HCEC 1CT (cell line): ENCODE measurements at places on chromosomes 3 and 15.
A peak's percentile ranks its signal among the peaks of the same experiment; 100 is the strongest.

- DNase-seq, result no peak
These were observed 18.5 kb downstream of the GLDN start for GRCh38 chr15:51359981-51360380.

DNA sequence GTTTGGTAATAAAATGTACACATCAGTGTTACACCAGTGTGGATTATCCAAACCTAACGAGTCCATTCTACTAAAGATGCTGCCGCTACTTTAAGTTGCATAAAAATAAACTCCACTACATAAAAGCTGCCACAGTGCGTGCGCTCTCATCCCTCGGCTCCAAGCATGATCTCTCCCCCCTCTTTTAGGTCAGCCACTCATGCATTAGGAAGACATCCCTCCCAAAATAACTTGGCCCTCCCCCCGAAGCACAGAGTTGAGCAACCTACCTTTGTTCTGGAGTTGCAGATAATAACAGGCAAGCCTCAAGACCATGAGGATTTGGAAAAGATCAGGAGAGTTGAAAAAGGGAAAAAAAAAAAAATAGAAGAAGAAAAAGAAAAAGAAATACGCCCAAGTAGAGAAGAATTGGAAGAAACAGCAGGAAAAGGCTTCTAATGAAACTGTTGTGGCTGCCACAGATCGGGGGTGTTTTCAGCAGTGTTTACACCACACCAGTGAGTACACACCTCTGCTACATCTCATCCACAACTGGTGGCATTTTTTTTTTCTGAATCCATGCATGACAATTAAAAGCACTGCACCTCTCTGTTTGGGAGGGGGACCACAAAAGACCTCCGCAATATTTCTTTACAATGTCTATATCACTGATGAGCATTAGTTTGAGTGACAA is 339.2 kb downstream of the FOXP1 start:
- DNase-seq, result peak; percentile 67

- DNase-seq, result no peak
These were observed 90.7 kb downstream of the KLHL25 start for GRCh38 chr15:85704066-85704465.

DNA sequence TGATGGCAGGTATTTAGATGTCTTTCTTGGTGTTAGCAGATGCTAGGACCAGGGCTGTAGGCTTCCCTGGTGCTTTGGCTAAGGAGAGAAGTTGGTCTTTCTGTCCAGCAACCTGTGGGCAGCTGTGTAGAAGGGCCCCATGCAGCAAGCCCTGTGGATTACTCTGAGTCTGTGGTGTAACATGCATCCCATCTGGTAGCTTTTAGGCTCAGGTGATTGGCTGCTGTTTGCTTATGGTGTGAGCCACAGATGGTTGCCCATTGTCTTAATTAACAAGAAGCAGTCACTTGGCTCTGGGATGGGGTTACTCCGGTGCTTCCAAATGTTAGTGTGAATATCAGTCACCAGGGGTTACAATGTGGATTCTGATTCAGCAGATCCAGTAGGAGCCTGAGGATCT is 368.6 kb upstream of the C2CD4B start:
- no peak for DNase-seq

DNA sequence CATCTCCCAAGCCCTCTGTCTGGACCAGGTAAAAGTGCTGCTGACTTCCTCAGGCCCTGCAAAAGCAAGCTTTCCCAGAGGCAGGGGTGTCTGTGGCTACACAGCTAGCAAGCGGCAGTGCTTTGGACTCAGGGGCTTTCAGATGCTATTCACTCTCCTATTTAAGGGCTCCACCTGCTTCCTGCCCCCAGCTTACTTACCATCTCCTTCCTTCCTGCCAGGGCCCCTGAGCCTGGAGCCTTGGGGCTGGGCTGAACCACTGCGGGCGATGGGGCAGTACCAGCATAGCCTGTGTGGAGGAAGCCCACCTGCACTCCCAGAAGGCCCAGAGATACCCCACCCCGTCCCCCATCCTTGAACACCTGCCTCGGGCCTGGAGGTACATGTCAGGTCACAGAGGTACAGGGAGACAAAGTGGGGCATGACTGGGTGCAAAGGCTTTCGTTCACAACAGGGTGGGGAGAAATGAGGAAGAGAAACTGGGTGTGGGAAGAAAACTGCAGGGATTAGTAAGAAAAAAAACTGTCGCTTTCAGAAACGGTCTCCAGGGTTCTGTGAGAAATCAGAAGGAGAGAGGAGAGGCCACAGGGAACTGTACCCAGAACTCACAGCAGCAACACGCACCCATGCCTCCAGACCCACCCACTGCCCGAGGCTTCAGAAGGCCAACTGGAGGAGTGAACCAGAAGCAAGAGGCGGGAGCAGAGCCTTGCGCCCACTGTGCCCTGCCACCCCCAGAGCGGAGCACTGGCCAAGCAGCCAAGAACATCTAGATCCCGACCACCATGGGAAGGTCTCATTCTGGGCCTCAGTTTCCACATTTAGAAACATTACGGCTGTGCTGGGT is 49.5 kb downstream of the CCDC12 start:
- no peak for DNase-seq

DNA sequence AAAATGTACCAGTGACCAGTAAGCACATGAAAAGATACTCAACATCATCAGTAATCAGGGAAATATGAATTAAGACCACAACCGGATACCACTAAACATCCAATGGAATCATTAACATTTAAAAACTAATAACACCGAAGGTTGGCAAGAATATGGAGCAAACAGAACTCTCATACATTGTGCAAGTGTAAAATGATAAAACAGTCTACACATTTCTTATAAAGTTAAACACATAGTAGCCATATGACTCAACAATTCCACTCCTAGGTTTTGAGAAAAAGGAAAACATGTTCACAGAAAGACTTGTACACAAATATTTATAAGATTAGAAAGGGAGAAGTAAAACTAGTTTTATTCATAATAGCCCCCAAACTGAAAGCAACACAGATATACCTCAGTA is 60.3 kb upstream of the SLCO2A1 start:
- DNase-seq, result peak; percentile 69

DNA sequence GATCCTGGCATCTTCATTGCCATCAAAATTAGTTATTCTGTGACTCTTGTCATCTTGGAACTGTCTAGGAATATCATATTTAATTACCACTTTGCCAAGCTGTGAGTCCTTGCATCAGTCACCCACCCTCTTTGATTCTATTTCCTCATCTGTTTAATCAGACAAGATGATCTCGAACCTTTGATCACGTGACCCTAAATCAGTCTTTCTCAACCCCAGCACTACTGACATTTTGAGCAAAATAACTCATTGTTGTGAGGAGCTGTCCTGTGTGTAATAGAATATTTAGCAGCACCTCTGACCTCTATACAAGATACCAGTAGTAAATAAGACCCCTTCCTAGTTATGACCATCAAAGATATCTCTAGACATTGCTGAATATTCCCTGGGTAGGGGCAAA is 343.4 kb upstream of the ARPP21 start:
- no peak for DNase-seq

DNA sequence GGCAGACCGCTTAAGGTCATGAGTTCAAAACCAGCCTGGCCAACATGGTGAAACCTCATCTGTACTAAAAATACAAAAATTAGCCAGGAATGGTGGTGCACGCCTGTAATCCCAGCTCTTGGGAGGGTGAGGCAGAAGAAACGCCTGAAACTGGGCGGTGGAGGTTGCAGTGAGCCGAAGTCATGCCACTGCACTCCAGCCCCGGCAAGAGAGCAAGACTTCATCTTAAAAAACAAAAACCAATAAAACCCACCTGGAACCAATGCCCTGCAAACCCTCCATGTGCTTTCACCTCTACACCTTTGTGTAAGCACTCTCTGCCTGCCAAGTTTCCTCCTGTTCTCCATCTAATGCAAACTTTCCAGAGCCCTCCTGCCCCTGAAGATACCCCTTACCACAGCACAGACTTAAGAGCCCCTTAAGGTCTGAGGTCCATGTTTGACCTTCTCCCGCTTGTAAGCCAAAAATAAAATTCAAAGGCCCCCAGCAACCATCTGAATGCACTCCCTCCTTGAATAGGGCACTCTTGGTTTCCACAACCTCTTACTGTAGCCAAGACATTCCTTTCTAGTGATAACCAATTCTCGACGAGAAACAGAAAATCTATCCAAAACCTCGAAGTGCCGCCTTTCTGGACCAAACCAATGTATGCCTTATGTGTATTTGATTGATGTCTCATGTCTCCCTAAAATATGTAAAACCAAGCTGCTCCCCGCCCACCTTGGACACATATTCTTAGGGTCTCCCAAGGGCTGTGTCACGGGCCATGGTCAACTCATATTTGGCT is 3.0 kb downstream of the RPL32 start:
- DNase-seq, result no peak

- no peak for DNase-seq
These were observed 72.9 kb upstream of the MNS1 start for GRCh38 chr15:56537881-56538280.

- DNase-seq, result no peak
These were observed 48.0 kb upstream of the UTS2B start for GRCh38 chr3:191378142-191378812.

DNA sequence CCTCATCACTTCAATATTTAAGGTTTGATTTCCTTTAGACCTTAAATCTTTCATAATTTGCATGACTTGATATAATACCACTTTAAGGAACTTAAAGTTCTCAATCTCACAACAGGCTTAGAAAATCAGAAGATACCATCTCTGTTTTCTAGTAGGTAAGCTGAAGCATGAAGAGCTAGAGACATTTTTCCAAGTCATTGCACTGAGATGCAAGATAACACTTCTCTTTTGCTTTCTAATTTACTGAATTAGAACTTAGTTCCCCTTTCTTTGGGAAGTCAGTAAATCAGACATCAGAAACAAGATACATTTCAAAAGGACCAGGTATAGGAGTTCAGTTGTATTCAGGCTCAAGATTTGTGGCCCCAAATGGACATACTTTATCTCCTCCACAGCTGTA is 79.7 kb downstream of the DZIP3 start:
- no peak for DNase-seq

DNA sequence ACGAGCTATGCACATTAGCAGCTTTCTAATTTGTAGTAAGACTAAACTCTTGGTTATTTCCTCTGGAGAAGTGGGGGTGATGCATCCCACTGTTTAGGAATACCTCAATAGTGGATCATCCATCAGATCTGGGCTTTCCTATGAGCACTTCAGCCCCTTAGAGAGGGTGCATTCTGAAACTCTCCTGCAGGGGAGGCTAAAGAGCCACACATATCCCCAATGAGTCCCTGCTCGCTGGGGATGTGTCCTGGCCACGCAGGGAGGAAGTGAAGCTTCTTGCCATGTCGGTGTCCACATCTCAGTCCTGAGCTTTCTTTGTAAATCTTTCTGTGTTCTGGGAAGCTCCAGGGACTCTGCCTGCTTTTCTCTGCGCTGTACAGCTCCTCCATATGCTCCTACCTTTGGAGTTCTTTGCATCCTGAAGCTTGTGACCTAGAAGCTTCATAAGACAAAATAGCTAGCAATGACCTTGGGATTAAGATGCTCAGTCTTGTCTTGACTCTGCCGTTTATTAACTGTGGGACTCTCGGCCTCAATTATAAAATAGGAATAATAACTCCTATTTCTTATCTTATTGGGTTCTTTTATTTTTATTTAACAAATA is 28.3 kb upstream of the MASP1 start:
- DNase-seq, result peak; percentile 60

- no peak for DNase-seq
These were observed 186.8 kb downstream of the CHST2 start for GRCh38 chr3:143306407-143306806.

GRCh38 chr3:16337856-16338540 is 73.0 kb downstream of the OXNAD1 start:
- DNase-seq, result peak; percentile 9

GRCh38 chr3:114525278-114525677 is 231.4 kb downstream of the TIGIT start:
- DNase-seq, result peak; percentile 42

DNA sequence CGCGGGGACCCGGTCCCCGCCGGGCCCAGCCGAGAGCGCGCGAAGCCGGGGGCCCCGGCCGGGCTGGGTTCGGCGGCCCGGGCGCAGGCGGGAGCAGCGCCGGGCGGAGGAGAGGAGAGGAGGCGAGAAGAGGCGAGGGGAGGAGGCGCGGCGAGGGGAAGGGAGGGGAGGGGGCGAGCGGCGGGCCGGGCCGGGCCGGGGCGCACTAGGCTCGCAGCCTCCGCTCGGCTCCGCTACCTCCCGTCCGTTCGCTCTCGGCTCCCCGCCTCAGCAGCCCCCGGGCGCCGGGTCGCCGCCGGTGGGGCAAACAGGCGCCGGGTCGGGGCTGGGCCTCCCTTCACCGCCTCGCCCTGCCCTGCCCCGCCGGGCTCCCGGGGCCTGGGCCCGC is 351 bp downstream of the INSYN1 start:
- no peak for DNase-seq

GRCh38 chr3:37904601-37905000 is 42.9 kb downstream of the CTDSPL start:
- DNase-seq, result peak; percentile 47

- DNase-seq, result no peak
These were observed 12.9 kb downstream of the CSRNP1 start for GRCh38 chr3:39140341-39140971.

DNA sequence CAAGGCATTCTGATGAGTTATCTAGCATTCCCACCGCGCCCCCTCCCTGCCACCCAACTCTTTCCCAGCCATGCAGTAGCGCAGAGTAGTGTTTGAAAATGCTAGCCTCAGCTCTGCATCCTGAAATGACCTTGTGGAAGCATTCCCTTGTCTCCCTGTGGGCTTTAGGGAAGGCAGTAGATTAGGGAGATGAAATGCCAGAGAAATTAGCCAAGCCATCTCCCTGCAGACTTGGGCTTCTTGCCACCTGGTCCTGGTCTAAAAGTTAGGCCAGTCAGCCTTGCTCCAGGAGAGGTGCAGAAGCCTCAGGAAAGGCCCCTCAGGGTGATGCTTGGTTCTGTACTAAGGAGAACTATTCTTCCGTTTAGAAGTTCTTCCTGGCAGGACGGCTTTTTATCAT is 231.2 kb downstream of the CACNA2D3 start:
- DNase-seq, result no peak

- no peak for DNase-seq
These were observed 2.8 kb downstream of the DUSP7 start for GRCh38 chr3:52053307-52054304.

DNA sequence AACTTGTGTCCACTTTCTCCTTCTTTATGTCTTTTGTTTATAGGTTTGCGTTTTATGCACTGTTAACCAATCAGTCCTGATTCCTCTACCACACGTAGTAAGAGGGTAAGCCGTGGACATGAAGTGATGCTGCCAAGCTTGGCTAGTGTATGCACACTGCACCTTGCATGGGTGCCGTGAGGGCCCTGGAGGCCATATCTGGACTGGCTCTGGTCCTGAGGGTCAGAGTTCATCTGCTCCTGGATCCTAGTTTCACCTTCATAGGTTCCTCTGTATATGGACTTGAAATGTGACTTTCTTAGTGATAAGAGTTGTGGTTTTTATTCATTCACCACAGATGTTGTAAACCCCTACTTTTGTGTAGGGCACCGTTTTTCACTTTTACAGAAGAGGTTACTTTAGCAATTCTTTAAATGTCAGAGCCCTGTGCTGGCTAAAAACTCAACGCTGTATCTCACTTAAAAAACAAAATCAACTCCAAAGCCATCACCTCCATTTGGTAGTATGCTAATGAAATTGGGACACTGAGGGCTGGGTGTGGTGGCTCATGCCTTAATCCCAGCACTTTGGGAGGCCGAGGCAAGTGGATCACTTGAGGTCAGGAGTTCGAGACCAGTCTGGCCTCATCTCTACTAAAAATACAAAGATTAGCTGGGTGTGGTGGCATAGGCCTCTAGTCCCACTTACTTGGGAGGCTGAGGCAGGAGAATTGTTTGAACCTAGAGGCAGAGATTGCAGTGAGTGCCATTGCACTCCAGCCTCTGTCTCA is 22.9 kb downstream of the SIAH2 start:
- DNase-seq, result no peak
